ENCODE measurements at places on chromosomes 12 and 14.

- no peak for DNase-seq
These were observed 172.0 kb upstream of the PELI2 start for GRCh38 chr14:55946231-55946630.

- DNase-seq, result no peak
These were observed 441.8 kb downstream of the TMTC2 start for GRCh38 chr12:83128540-83128939.

DNA sequence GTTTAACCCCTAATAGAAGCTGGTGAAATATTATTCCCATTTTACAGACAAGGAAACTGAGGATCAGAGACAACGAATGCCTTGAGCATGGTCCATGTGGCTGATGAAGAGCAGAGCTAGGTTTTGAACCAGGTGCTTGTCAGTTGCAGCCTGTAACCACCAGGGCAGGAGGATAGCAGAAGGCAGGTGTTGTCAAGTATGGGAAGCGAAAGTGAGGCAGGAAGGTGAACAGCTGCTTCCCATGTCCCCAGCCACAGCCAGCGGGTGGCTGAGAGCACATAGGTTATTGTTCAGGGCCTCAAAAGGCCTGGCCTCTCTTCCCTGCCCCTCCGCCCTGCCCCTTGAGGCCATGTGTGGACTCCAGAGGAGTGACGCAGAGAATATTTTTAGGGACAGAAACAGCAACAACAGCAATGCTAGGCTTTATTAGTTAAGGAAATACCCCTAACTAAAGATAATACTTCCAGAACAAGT, 39.6 kb downstream of the IQSEC3 start:
- peak; percentile 48 for DNase-seq

- peak; percentile 23 for DNase-seq
These were observed 857 bp downstream of the ETNK1 start for GRCh38 chr12:22625762-22626294.

DNA sequence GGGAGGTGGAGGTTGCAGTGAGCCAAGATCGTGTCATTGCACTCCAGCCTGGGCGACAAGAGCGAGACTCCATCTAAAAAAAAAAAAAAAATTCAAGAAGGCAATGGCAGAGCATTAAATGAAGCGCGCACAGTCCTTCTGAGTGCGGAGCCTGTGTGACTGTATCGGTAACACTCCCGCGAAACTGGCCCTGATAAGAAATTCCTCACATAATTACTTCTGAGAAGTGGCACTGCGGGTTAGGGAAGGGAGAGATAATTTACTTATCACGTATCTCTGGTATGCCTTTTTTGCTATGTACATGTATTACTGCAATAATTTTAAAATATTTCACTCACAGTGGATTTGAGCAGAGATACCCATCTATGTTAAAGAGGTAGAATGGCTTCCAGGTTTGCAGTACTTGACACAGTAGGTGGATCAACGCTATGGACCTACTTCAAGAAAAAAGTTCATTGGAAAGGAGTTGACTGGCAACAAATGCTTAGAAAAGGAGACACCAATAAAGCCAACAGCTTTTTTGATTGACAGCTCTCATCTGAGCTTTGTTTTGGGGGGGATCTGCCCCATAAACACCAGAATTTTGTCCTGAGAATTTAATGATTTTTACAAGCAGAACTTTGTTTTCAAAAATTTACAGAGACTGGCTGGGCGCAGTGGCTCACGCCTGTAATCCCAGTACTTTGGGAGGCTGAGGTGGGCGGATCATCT, 29.2 kb upstream of the SPTLC2 start:
- DNase-seq, result no peak

DNA sequence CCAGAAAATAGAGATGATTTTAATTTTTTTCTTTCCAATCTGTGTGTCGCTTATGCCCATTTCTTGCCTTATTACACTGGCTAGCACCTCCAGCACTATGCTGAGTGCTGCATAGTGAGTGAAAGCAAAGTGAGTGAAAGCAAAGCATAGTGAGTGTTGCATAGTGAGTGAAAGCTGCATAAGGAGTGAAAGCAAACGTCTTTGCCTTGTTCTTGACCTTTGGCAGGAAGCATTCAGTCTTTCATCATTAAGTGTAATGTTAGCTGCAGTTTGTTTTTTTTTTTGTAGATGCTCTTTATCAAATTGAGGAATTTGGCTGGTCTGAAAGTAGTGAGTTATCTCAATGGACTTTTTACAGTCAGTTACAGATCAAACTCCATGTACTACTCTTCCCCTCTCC, 6.9 kb upstream of the CORO1C start:
- no peak for DNase-seq

DNA sequence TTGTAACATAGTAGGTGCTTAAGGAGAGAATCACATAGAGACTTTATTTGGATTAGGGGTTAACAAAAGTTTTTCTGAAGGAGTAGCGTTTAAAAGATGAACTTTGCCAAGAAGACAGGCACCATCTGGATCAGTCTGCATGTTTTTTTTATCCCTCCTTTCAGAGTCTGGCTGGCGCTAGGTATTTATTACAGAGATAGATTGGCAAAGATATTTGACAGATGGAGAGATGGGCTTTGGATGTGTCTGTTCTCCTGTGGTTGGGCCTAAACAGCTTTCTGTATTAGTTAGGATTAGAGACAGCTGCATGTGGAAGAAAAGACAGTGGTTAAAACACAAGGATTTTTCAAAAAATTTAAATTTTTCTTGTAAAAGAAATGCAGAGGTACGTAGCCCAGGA, 133.9 kb downstream of the C12orf75 start:
- DNase-seq, result no peak

DNA sequence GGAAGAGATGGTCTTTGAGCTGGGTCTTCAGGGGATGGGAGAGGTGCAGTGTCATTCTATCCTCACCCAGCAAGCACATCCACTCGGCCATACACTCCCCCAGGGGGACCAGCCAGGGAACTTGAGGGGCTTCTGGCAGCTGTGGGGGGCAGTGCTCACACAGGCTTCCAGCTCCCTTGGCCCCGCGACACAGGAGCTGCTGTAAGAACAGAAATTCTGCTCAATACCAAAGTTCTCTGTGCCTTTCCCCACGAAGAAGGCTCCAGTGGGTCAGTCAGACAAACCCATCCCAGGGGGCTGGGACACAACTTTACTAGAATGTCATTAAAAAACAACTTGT, 289.1 kb upstream of the RTL1 start:
- DNase-seq, result no peak

- DNase-seq, result no peak
These were observed 52.6 kb downstream of the DYRK2 start for GRCh38 chr12:67701121-67701520.

Data from NCI-H2029 treated with DMSO at 0.1 percent for 48 hours (cell line).